ENCODE measurements at places on chromosomes 11 and 22.

DNA sequence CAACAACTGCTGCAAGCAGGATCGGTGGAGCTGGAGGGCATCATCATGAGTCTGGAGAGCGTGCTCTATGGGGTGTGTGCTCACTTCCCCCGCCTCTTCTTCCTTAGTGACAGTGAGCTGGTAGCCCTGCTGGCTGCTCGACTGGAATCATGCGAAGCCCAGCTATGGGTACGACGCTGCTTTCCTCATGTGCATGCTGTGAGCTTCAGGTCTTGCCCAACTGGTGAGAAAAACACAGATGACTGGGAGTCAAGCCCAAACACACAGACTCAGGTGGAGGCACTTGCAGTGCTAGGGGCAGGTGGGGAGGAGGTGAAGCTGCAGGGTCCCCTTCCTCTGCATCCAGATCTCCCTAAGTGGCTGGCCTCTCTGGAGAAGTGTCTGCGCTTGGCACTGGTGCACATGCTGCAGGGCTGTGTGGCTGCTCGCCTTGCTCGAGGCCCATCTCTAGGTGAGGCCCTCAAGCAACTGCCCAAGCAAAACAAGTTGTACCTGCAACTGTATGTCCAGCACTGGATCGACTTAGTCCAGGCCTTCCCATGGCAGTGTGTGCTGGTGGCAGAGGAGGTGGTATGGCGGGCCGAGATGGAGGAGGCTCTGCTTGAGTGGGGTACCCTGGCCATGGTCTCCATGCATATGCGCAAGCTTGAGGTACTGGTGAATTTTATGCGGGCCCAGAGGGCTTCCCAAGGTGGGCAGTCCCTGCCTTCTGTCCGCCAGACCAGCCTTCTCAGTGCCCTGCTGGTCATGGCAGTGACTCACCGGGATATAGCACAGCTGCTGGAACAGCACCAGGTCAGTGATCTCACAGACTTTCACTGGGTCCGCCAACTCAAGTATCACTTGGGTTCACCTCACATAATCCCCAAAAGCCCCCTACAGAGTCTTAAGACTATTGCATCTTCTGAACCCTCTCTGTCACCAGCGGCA lies 48.1 kb downstream of the DNHD1 start:
- no peak for DNase-seq

- DNase-seq, result no peak
Observed at GRCh38 chr11:62554387-62555167, 8.0 kb upstream of the AHNAK start.

DNA sequence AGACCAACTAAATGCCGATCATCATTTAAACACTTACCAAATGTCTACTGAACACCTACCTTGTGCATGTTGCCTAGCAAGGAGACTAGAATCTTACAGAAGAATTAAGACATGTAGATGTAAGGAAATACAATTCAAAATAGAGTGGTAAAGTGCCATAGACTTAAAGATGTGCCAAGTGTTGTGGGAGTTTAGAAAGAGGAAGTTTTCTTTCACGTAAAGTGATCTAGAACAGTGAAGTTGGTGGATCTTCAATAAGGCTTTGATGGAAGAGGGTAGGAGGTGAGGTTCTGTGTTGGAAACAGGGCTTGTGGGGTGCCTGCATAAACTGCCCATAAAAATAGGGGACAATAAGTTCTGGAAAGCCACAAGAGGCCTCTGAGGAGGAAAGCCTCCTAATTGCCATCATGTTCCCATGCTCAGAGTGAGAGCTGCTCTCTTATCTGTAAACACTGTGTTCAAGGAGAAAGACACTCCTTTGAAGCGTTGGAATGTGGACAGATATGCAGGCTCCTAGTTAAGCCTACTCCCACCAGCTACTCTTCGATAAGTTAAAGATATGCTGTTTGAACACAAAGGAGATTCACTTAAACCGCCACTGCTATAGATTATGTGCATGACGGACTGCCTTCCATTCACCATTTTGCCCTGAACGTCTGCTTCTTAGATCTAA lies 66.7 kb downstream of the HSD17B12 start:
- DNase-seq, result no peak

GRCh38 chr22:16800358-16800757 lies 24.9 kb downstream of the XKR3 start:
- DNase-seq, result no peak

- no peak for DNase-seq
Observed at GRCh38 chr11:92931746-92932422, 37.6 kb upstream of the MTNR1B start.

- no peak for DNase-seq
Observed at GRCh38 chr22:37894939-37895670, 11.0 kb upstream of the MICALL1 start.

DNA sequence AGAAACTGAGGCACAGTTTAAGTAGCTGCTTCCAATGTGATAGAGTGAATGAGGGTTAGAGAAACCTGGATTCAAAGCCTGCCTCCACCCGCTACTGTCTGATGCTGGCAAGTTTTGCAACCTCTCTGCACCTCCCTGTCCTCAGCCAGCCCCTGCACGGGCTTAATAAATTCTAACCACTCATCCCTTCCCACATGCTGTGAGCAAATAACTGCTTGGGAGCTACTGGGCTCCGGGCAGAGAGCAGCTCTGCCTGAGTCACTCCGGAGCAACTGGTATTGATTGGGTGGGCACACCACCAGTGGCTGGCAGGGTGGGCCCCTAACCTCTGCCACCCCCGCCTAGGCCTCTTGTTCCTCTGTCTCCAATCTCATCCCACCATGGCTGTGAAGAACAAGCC lies 104.3 kb upstream of the SYT13 start:
- DNase-seq, result no peak

DNA sequence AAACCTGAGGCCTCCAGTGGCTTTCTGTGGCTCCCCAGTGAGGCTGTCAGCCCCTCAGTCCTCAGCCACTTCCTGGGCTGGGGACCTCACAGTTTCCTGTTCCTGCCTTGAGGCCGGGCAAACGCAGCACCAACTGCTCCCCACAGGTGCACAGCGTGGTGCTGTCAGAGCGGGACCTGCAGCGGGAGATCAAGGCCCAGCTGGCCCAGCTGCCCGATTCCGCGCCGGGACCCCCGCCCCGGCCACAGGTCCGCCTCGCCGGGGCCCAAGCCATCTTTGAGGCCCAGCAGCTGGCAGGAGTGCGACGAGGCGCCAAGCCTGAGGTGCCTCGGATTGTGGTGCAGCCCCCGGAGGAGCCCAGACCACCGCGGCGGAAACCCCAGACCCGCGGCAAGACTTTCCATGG lies 5.4 kb downstream of the TBC1D10C start:
- DNase-seq, result peak; percentile 64

DNA sequence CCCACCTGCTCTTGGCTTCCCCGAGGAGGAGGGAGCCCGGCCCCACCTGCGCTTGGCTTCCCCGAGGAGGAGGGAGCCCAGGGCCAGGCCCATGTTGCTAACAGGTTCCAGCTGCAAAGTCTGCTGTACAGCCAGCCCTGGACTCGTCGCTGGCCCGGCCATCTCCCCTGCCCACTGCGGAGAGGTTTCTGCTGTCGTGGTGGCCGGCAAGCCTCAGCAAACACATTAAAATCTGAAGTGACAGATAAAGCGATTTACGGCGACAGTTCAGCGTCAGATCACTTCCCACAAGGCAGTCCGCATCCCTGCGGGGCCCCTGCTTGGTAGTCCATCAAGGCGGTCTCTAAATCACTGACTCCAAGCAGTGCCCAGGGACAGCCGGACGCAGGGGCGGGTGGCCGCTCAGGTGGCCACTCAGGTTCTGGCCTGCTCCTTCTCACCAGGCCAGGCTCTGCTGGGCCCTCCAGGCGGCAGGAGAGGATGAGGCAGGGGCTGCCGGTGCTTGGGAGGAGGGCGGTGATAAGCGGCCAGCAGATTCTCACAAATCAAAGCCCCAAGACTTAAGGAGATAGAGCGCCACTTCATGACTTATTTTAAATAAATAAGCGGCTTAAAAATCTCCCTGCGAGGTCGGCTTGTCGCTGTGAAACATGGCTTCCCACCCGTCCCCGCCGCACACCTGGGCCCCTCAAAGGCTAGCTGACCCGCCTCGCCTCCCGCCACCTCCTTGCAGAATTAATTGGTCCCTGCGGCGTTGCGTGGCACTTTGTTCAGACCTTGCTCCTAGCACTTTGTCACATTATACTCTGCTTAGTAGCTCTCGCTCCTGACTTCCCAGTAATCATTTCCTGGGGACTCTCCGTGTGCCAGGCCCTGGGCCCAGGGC lies 21.1 kb downstream of the MACROD1 start:
- no peak for DNase-seq

GRCh38 chr11:1298695-1299492 lies 10.5 kb downstream of the TOLLIP start:
- no peak for DNase-seq

GRCh38 chr11:4665424-4665823 lies 21.6 kb downstream of the OR51E1 start:
- DNase-seq, result no peak

GRCh38 chr11:2914455-2915195 lies 14.6 kb downstream of the PHLDA2 start:
- no peak for DNase-seq

DNA sequence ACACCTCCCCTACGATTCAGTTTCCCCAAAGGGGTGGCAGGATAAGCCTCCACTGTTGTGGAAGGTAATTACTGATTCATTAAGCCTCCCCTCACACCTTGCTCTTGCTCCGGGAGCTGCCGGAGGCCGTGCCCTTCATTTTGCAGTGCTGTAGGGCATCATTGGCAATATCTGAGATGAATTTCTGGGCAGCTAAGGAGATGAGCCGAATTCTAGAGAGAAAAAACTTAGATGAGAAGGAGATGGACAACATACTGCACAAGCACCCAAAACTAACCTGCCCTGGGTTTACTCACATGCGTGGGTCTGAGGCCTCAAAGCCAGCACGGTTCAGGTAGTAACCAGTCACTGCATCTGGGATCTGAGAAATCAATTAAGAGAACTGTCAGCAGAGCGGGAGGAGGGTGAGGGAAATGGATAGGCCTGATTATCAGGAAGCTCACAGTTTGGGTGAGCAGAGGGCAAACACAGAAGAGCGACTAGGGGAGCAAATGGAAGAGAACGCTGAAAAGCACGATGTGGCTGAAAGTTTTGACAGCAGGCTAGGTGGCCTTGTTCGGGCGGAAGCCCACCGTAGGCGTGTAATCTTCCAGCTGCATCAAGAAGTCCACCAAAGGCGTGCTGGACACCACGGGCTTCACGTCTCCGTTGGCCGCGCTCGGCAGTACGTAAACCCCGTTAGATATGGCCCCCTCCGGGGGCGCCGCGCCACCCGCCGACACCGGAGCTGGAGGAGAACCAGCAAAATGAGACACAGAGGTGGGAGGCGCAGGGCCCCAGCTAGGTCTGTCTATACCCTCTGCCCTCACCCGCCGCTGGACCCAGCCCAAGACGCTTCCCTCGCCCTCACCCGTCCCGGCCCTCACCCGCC lies 689 bp downstream of the TAF10 start:
- DNase-seq, result no peak

DNA sequence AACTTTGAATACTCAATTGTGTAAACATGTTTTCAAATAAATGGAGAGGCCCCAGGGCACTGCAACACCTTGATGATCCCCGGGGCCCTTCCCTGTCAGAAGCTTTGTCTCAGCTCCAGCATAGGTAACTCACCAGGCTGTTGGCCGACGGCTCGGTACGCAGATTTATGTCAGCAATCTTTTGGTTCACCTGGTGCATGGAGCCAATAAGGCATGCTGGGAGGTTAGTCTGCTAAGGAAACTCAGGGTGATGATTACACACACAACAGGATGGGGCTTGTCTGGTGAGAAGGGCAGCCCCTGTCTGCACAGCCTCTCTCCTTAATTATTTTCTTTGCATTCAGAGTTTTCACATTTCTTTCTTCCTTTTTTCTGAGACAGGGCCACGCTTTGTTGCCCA lies 10.8 kb downstream of the FAM227A start:
- DNase-seq, result no peak

GRCh38 chr11:1090600-1091331 lies 16.1 kb downstream of the MUC2 start:
- DNase-seq, result no peak

DNA sequence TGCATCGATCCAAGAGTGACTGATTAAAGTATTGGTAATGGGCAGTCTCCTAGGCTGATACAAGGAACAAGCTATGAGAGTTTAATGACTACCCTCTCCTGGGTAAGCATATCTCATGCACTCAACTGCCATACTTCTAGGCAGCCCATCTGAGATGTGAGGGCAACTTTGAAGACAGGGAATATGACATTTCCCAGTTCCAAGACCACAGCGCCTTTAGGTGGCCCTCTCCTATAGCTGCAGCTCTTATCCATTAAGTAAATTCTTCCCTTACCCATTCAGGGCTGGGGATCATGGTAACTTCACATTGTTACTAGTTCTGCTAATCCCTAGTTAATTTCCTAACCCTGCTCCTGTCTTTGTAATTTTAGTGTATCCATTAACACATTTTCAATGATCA lies 157.3 kb upstream of the CTSC start:
- DNase-seq, result no peak

- no peak for DNase-seq
Observed at GRCh38 chr22:31578171-31578570, 81.8 kb downstream of the SFI1 start.

DNA sequence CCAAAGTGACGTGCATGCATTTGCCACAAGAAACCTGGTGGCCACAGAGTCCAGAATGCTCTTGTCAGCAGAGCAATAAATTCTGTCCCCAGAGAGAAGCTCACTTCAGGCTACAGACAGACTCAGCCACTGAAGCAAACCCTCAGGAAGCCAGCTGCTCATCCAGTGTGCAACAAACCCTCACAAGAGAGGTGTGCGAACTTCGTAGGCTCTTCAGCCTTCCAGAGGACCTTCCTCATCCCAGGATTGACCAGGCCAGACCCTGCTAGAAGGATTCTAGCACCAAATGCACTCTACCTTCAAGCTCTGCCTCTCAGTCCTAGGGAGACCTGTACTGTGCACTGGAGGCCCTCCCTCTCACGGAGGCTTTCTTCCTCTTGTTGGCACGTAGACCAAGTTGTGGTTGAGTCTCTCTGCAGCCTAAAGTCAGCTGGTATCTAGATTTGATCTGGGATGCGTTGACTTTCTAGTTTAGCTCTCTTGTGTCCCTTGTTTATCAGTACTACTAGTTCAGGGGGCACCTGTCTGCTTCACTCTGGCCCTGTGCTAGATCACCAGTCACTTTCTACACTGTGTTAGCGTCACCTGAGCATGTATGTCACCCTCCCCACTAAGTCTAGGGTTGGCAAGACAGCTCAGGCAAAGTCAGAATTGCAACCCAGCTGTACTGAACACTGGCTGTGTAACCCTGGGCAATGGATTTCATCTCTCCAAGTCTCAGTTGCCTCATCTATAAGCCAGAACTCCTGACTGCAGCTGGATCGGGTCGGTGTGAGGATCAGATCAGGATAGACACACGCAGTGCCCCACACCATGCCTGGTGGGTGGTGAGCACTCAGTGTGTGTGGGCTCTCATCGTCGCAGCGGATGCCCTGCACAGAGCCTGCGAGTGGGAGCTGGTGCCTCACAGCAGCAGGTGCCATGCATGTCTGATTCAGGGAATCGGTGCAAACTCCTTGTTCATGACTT lies 22.1 kb upstream of the TMPRSS13 start:
- DNase-seq, result no peak
